Suppressor macrophage (primary cell): ENCODE measurements at places on chromosomes 7 and 10.

DNA sequence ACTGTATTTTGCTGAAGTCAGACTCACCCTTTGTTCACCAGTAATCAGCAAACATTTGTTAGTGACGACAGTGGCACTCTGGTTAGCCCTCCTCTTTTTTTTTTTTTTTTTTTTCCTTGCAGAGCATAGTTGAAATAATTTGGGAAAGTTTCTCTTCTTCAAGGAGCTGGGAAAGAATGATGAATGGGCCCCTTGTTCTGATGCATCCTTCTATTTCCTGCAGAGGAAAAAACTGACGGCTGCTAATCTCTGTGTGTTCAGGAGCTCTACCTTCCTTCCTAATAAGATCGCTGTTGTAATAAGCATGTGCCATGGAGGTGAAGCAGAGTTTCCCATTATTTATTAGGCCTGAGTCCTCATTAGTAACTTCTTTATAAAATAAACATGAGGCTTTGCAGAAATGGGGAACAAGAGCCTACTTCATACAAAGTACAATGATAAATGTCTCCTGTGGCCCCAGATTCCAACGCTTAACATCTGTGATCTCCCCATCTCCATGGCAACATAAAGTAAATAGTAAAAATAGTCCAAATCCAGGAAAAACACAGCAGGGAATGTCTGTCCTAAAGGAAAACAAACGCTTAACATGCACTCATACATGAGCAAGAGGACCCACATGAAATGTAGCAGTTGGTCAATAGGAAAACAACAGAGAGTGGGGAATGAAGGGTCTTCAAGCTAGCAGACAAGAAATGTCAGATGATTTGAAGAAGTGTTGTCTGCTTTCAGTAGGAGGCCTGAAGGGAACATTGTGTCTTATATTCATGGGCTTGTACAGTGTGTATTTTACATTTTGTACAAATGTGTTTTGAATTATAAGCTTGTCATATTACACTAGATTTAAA lies 59.1 kb upstream of the CALD1 start:
- no peak for DNase-seq

DNA sequence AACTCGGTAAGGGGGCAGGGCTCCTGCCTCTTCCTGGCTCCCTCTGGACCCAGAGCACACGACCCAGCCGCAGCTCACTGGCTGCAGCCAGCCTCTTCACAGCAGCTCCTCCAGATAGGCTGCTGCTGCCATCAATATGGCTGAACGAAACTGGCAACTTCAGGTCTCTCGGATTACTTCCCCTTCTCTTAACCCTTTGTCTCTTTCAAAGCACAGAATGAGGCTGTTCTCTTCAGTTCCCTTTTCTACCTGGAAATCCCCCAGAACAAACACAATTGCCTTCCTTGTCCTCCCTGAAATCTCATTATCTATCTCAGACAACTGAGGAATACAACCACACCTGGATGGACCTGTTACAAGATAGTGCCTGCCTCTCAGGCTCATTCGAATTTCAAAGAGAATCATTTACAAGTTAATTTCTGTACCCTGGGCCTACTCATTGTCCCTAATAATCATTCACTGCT lies 193.4 kb upstream of the MBL2 start:
- DNase-seq, result no peak

- DNase-seq, result no peak
Measured at GRCh38 chr7:127809261-127809702, 157.3 kb downstream of the SND1 start.

DNA sequence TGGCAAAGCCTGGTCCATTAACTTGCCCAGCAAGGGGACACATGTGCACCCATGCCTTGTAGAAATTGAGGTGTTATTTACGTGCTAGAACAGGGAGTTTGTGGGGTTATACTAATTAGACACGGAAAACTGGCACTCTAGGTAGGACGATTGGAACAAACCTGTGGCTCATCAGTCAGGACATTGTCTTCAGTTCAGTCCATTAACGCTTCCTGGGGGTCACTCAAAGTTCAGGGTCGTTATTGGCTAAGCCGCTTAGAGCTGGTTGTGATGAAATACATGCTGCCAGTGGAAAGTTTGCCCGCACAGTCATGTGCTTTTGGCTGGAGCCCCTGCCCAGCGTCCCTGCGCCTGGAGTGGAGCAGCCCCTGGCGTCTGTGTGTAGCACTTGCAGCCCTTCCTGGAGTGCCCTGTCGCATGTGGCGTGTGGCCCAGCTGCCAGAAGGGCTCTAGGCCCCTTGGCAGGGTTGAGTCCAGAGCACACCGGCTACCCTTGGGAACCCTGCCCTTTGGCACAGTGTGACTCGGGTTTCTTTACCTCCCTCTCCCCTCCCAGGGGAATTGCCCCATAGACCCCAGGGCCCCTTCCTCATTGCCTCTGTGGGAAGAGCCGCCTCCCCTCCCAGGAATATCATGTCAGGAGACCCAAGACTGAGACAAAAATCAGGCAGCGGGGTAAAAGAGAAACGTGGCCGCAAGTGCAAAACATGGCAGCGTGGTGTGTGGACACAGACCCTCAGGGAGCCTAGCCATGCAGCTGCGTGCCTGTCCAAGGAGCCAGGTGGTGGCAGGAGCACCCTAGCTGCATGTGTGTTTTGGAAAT lies 9.8 kb downstream of the ZNF775 start:
- DNase-seq, result peak; percentile 50

- no peak for DNase-seq
Measured at GRCh38 chr10:1366322-1366691, 310.1 kb downstream of the WDR37 start.

- DNase-seq, result no peak
Measured at GRCh38 chr7:2807845-2808772, 36.0 kb downstream of the GNA12 start.

- no peak for DNase-seq
Measured at GRCh38 chr10:111347386-111348013, 270.7 kb downstream of the ADRA2A start.

- DNase-seq, result peak; percentile 40
Measured at GRCh38 chr7:157136372-157136771, 2.4 kb upstream of the UBE3C start.

- DNase-seq, result peak; percentile 60
Measured at GRCh38 chr10:123583639-123584418, 82.3 kb upstream of the GPR26 start.

DNA sequence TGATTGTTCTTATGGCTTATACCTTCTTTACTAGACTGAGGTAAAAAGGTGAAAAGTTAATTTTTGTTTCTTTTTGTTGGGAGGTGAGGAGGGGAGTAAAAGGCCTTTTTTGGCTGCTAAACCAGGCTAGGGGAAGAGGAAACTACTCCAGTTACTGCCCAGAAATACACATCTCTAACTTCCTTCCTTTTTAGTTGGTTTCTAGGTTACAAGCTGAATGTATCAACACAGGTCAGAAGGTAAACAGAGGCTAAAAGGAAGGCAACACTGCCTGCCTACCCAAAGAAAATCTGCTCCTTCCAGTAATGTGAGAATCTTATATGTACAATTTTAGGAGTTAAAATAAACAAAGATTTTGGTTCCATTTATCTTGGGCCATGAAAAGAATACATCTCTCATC lies 140.4 kb downstream of the NRBF2 start:
- peak; percentile 51 for DNase-seq

GRCh38 chr10:102634686-102635085 lies 9.6 kb upstream of the TRIM8 start:
- no peak for DNase-seq

DNA sequence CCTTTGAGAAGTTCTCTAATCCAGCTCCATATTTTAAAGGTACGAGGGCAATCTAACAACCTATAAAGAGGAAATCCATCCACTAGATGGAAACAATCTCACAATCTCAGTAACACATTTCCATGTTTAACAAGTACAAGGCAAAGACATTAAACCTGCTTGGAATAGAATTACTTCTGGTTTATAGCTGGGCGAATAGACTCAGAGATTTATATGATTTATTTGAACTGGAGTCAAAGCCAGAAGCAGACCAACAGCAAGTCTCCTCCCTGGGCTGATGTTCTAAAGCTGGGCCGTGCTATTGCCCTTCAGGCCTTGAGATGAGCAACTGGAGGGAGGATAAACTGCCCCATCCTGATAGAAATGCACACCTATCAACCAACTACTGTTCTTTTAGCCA lies 25.3 kb downstream of the SLC26A3 start:
- DNase-seq, result no peak

- no peak for DNase-seq
Measured at GRCh38 chr10:85575441-85575840, 791.2 kb downstream of the GRID1 start.

GRCh38 chr7:157946398-157947060 lies 609.7 kb downstream of the DNAJB6 start:
- no peak for DNase-seq

GRCh38 chr7:45456105-45456504 lies 118.1 kb upstream of the ADCY1 start:
- no peak for DNase-seq

DNA sequence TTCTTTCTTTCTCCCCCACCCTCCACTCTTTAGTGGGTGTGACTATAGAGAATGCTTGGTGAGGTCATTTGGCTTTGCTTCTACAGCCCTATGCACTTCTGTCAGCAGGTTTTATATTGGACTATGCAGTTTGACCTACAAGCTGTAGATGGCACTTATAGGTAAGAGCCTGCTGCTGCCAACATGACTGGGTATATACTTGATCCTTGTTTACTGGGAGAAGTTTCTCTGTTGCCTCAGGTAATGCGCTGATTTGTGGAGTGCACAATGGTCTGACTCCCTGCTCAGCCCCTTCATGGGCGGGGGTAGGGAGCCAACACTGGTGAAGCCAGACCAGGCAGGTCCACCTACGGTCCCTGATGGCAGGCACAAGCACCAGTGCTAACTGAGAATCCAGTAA lies 33.7 kb upstream of the C7orf33 start:
- no peak for DNase-seq

DNA sequence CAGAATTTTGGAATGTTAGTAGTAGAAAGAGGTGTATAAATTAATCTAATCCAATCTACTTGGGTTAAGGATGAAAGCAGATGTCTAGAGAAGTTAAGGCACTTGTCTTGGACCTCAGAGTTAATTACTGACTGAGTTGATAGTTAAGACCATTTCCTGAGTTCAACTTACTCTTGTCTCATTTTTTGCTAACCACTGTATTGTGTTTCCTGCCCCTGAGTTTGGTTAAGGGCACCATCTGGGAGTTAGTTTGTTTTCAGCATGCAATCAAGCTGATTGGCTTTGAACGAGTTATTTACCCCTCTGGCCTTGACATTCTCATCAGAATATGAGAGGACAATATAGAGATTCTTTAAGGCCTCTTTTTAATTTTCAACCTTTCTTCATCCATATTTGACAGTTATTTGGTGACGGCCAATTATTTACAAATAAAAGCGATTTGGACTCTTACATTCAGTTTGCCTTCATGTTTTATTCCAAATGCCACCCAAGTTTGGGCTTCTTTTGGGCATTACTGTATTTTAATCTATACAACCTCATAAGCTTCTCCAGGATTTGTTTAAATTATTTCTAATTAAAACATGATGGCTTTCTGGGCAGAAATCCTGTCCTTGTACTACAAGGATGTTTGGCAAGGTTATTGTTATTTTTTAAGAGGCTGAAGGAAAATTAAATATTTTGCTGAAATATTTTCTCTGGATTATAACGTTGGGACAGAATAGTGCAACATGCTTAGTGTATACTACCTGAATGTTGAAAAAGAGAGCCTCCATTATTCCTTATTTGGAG lies 225.0 kb downstream of the CACNB2 start:
- no peak for DNase-seq

GRCh38 chr10:43960477-43960876 lies 311.8 kb upstream of the ZNF32 start:
- DNase-seq, result no peak

- peak; percentile 10 for DNase-seq
Measured at GRCh38 chr10:24645784-24646183, 77.9 kb downstream of the ARHGAP21 start.

DNA sequence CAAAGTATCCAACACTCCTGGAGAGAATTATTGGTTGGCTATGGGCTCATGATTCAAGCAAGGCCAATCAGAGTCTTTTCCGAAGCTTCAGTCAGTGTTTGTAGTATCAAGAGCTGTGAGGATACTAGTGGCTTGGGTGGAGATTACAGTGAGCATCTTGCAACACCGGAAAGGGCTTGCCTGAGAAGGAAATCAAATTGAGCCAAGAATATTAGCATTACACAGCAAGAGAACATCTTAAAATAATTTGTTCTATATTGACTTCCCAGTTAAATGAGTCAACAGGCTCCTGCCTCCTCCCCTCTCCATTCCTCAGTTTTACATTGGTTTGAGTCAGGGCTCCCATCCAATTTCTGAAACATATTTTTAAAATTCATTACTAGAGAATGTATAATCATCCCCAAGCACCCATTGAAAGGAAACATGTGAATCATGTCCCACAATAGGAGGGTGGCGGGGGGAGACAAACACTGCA lies 127.4 kb downstream of the ELAPOR2 start:
- DNase-seq, result peak; percentile 22

DNA sequence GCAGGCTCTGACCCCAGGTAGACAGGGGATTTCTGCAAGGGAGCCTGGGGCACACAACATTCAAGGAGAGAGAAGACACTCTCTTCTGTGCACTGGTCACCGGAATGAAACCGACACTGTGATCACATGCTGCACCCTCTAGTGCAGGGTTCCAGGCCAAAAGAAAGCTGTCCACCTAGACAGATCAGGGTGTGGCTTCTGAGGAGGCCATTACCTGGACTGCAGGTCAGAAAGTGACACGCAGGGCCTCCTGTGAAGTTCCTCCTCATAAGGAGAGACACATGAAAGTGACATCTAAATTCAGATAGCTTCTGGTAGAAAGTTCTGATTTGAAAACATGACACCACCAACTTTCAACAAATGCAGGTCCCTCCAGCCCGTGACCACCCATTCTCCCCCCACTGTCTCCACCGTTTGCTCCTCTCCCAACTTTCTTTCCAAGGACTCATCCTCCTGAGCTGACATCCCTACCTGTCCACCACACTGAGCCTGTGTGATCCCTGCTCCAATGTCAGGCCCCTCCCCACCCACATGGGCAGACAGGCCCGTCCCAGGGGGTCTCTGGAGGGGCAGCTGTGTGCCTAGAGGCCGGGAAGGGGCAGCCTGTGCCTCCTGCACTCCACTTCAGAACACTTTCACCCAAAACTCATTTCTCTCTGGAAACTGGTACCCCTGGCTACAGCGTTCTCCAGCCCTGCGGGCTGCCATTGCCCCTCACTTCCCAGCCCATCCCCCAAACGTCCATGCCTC lies 198.0 kb downstream of the TNS3 start:
- DNase-seq, result no peak

DNA sequence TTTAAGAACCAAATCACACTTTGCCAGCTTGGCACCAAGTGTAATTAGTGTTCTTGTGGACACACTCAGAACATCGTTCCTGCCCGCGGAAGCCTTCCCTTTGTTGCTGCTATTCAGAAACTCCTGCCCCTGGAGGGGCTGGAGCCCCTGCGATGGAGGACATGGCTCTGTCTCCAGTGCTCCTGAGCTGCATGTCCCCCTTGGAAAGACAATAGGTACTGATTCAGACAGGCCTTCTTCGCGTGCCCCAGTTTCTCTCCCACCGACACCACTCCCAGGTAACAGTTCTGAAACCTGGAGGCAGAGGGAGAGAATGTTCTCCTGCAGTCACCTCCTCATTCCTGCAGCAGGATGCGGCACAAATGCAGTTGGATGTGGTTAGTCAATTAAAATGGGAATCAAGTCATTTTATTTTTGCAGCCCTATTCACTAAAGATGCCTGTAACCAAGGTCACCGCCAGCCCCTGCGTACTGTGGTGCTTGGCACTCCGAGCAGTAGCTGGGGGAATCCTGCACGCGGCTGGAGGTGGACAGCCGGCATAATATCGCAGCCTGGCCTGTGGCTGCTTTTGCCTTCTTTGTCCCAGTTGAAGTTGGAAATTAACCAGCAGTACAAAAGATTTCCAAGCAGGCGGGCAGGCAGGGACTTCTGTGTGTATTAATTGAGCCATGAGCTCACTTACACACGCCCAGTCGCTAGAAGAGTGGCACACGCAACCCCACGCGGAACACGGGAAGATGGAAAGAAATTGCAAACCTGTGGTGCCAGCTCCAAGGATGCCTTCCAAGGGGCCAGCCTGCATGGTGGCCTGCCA lies 205.7 kb downstream of the EBF3 start:
- no peak for DNase-seq
